ENCODE measurements at places on chromosomes 4 and X.

DNA sequence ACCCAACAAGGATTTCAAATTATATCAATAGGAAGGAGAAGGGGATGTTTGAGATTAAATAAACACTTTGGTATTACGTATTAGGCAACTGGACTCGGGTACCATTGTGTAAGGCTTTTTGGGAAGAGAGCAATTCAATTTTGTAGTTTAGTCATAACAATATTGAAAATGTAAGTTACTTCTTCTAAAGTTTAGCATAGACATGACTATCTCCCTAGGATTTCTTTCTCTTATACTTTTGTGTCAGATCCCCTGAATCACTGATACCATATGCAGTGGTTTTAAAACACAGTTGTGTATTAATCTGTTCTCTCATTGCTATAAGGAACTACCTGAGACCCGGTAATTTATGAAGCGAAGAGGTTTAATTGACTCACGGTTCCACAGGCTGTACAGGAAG, 123.8 kb upstream of the FAM9C start:
- no peak for DNase-seq

- no peak for DNase-seq
Measured at GRCh38 chrX:134588806-134589205, 69.5 kb downstream of the PLAC1 start.

DNA sequence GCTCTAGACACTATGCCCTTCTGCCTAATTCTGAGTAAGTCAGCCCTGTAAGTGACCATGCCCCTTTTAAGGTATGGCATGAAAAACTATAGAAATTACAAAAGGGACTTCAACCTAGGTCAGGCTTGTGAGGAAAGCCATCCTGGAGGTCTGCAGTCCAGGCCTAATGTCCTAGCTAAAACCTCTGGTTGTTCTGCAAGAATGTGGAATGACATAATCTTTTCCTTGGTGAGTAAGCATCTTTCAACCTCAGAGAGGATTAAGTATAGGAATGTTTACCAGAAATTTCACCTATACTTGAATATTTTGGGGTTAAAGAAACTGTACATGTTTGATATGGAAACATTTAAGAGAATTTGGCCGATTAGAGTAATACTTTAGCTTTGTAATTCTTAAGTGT, 23.8 kb upstream of the HPSE start:
- DNase-seq, result no peak

DNA sequence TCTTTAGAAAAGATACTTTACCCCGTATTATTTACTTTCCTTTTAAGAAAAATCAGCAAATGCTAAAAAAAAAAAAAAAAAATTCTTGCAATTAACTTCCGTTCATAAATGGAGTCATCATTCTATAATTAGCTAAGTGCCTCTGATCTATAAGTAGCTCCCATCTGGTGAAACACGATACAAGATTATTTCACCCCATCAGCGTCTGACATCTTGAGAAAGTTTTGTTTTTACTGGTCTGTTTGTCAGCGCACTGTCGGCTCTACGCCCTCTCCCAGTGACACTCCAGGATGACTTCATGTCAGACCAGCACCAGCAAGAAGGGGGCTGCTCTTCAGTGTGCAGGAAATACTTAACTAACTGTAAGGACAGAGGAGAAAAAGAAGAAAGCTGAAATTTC, 108.3 kb downstream of the AFAP1 start:
- no peak for DNase-seq

- DNase-seq, result no peak
Measured at GRCh38 chrX:45422216-45422925, 221.7 kb upstream of the DIPK2B start.

GRCh38 chrX:5117816-5118215, 1110.9 kb downstream of the NLGN4X start:
- no peak for DNase-seq

DNA sequence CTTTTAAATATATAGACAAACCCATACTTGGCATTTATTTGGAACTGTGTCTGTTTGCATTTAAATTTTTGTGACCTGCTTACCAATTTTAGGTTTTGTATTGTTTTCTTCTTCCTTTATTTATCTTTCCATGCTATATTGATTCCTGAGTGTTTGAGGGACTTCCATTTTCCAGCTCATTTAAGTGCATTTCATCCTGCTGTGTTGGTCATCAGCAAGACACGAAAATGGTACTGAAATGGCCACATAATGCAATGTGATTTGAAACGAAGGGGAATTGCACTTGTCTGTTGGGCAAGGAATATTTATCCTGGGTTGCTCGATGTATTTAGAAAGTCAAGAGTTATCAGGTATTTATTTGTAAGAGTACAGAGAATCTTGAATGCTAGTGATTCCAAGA, 524.3 kb upstream of the MAGEB2 start:
- no peak for DNase-seq

DNA sequence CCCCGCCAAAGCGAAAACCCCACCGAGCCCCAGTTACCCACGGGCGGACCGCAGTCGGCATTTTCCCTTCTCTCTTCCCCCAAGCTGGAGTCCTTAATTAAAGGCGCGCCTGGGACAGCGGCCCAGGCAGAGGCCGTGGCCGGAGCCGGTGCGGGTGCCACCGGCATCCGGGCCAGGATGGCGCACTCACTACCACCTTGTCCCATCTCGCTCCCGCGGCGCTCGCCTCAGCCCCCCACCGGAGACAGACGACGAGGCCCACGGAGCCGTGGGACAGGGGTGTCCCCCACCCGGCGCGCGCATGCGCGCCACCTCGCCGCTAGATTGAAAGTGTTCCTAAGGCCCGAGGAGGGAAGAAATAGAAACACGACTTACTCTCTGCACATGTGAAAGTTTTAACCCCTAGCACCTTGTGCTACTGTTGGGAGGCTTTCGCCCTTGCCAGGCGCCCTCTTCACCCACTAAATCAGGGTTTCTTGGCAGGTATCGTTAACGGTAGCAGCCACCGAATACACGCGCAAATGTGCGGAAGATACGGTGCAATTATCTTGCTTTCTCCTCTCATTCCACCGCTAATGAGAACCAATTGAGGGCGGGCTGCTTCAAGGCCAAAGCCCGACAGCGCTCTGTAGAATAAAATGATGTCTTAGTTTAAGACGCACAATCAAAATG, 64.3 kb upstream of the CCDC160 start:
- peak; percentile 63 for DNase-seq

DNA sequence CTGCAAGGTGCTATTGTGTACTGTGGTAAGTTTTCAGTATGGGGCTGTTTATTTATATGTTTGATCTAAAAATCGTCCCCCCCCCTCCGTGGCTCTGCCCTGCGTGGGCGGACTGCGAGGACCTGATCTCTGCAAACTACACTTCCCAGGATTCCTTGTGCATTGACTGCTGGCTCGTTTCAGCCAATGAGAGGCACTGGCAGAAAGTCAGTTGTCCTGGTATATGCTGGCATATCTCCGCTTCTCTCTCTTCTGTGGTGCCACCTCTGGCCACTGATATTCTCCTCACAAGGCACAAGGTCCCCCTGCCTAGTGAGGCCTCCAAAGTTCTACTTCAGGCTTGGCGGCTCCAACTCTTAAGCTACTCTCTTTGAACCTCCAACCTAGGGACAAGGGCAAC, 168.8 kb upstream of the ZFP42 start:
- peak; percentile 59 for DNase-seq

DNA sequence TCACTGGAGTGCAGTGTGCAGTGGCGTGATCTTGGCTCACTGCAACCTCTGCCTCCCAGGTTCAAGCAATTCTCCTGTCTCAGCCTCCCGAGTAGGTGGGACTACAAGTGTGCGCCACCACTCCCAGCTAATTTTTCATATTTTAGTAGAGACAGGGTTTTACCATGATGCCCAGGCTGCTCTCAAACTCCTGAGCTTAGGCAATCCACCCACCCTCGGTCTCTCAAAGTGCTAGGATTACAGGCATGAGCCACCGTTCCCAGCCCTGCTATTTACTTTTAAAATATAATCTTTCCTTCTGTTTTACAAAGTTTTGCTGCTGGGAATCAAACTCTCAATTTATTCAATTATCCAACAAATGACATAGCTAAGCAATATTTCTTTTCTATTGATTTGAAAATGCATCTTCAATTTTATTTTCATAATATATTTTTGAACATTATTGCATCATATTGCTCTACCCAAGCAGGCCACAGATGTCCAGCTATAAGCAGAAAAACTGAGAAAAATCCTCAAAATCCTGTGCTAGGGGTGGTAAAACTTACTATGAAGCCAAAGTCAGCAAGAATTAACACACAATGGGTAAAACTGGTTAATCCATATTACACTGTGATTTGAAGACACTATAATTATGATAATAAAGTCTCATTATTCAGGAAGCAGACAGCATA, 5.2 kb downstream of the TIFA start:
- DNase-seq, result no peak

DNA sequence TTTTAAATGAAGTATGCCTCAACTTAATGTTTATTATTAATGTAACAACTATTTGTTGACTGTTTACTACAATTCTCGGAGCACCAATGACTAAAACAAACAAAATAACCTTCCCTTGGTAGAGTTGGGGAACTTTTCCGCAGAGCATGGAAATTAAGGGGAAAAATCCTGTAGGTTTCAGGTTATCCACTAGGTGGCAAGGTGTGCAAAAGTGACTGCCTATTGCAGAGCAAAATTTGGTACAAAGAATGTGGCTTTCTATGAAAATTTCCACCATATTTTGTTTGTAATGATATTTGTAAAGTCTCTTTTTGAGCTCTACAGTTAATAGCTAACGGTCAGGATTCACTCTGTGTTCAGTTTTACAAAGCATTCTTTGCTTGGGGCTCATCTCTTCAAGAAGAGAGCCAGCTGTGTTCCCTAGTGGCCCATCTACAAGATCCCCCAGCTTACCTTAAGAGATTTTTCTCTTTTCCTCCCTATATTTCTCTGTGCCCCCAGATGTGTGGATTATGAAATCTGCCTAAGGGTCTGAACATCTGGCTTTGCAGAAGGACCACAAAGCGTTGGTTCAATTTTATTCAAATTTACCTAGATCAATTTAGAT, 61.1 kb downstream of the FBXO8 start:
- DNase-seq, result no peak

- no peak for DNase-seq
Measured at GRCh38 chr4:177320721-177321120, 11.0 kb downstream of the NEIL3 start.

- no peak for DNase-seq
Measured at GRCh38 chrX:152912106-152912505, 14.2 kb downstream of the ZNF185 start.

DNA sequence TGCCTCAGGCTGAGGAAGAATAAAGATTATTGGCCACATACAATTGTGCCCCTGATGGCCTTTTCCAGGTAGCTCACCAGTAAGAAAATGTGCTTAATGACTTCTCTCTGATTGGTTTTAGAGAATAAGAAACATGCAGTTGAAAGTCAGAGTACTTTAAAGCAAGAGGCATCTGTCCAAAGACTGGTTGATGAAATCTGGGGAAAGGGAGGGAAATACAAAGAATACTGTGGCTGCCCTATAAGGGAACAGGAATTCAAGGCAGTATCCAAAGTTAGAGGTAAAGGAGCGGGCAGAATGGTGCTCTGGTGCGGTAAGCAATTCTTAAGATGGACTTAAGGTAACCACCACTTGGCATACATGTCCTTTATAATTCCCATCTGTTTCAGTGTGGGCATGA, 11.4 kb downstream of the PBDC1 start:
- DNase-seq, result no peak

GRCh38 chr4:153337686-153338085, 6.8 kb upstream of the MND1 start:
- no peak for DNase-seq

GRCh38 chrX:154443992-154444754, at the start of gene FAM50A:
Gene FAM50A (plus strand): TSS chrX:154444141. CDS start chrX:154444236, 95 bp downstream.
- DNase-seq, result peak; percentile 75

GRCh38 chrX:150525061-150525919, 43.1 kb upstream of the MTM1 start:
- no peak for DNase-seq

DNA sequence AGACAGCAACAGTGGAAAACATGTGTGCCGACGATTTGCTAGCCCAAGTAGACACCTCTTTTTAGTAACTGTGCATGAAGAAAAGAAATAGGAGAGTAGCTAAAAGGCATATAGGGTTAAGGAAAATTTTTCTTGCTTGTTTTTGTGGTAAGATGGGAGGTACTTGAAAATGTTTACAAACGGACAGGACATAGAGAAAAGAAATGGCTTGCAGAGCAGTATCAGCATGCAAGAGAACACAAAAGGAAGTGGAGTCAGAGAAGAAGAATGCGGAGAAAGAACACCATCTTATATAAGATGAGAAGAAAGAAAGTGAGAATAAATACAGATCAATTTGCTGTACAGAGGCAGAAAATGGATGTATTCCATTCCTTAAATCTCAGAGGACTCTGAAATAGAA, 263.7 kb upstream of the ETNPPL start:
- no peak for DNase-seq

GRCh38 chr4:172109466-172109865, 296.3 kb downstream of the GALNTL6 start:
- DNase-seq, result no peak

DNA sequence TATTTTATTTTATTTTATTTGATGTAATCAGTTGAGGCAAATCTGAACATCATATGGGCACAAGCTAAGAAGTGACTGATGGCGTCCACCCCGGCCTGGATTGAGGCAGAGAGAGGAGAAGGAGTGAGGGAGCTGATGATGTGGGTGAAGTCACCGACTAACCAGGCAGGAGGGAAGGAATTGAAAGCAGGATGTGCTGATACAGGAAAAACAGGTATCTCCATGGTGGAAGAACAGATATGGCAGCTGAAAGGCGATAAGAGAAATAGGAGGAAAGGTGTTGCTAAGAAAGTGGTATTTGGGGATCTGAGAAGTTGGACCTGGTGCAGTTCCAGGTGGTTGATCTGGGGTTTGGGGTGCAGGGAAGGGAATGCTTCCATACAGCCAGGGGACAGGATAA, 37.6 kb upstream of the GYPB start:
- DNase-seq, result no peak

DNA sequence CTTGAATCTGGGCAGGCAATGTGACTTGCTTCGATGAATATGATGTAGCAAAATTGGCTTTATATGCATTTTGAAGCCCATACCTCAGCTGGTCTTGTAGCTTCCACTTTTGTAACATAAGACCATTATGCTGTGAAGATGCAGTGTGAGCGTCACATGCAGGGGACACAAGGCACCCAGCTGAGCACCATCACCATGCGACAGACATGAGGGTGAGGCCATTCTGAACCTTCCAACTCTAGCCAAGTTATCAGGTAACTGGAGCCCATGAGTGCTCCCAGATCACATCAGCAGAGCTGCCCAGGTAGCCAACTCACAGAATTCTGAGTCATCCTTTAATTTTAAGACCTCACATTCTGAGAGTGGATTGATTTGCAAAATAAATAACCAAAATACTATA, 705.9 kb downstream of the FSTL5 start:
- DNase-seq, result peak; percentile 71

DNA sequence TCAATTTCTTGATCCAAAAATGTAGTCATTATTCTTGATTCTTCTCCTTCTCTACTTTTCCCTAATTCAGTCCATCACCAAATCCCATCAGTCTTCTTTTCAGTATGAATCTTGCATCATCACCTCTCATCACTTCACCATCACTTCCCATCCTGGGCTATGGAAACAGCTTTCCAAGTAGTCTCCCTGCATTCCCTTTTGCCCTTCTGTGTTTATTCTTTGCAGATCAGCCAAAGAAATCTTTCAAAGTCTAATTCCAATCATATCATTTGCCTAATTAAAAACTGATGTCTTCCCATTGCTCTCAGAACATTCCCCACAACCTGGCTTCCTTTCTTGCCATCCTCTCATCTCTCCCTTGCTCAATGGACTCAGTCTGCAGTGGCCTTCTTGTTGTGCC, 201.7 kb upstream of the ADAMTS3 start:
- no peak for DNase-seq

- no peak for DNase-seq
Measured at GRCh38 chrX:133590703-133591505, 175.6 kb upstream of the GPC4 start.

- DNase-seq, result peak; percentile 54
Measured at GRCh38 chr4:54742636-54743399, 85.1 kb downstream of the KIT start.

GRCh38 chrX:95754411-95754810, 930.2 kb upstream of the DIAPH2 start:
- no peak for DNase-seq

Data from endodermal cell (in vitro differentiated cells).